Kidney epithelial cell (primary cell): ENCODE measurements at places on chromosomes 7 and 10. TPM values are rescaled to one million over a fixed set of nuclear protein-coding genes. Genes with fewer than 3 reads are reported as not detected.

Gene FAM24A
- total RNA-seq: not detected in 2 replicates

Gene BRAF
- total RNA-seq: 13.3 and 16.4 TPM in 2 replicates

Gene DNAH11
- total RNA-seq: not detected in 2 replicates

Gene MRLN
- not detected in 2 replicates for total RNA-seq

Gene TLX1
- total RNA-seq: not detected in 2 replicates

Gene CUTC
- total RNA-seq: 6.0 and 8.4 TPM in 2 replicates

Gene DDX56
- total RNA-seq: 67.9 and 96.8 TPM in 2 replicates

Gene FAM25C
- 7.0 and 36.4 TPM in 2 replicates for total RNA-seq

Gene PHYH
- total RNA-seq: 15.8 and 28.6 TPM in 2 replicates

DNA sequence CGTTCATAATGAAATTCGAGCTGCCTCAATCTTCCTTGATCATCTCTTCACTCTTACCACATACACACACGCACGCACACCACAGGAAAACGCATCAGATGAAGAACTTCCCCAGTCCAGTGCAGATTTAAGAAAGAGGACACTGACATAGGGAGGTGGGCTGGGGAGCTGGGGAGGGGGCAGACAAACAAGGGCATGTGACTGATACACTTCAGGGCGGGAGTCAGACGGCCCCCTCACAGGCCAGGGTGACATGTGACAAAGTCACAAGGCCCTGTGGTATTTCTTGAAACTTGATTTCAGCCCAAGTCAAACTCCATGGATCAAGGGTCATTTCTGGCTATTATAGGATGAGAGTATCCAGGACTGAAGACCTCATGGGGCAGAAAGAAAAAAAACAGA, 82.6 kb downstream of the KCNMA1 start:
- no peak for DNase-seq

- DNase-seq: no peak
Measured at GRCh38 chr10:51001587-51001986, 72.7 kb upstream of the PRKG1 start.

DNA sequence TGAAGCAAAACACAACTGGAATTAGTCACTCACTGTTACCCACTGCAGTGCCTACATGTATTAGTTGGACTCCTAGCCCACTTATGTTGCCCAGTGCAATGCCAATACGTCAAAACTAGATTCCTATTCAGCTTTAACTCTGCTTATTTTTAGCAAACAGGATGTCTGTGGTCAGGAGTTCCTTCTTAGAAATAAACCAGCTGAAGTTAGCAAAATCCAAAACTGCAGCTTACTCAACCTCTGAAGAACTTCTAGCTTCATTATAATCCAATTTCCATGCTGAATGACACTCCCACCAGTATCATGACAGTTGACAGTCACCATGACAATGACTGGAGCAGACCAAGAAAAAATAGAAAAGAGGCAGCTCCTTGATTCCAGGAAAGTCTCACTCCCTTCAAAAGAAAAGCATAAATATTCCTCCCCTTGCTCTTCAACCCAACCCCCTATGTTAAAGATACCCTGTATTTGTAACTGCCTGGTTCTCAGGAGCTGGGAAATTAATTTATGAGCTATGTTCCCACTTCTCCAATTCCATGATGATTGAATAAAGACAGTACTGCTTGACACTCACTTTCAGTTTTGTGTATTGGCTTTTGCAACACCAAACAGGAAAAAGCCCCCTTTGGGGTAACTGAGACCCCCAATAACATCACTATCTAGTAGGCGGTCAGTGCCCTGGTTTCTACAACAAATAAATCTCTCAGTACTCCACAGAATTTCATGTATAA, 327.4 kb downstream of the SORCS1 start:
- DNase-seq: no peak

- DNase-seq: no peak
Measured at GRCh38 chr7:19069842-19070241, 47.6 kb downstream of the TWIST1 start.

GRCh38 chr10:62959553-62959952, 143.4 kb upstream of the EGR2 start:
- no peak for DNase-seq

DNA sequence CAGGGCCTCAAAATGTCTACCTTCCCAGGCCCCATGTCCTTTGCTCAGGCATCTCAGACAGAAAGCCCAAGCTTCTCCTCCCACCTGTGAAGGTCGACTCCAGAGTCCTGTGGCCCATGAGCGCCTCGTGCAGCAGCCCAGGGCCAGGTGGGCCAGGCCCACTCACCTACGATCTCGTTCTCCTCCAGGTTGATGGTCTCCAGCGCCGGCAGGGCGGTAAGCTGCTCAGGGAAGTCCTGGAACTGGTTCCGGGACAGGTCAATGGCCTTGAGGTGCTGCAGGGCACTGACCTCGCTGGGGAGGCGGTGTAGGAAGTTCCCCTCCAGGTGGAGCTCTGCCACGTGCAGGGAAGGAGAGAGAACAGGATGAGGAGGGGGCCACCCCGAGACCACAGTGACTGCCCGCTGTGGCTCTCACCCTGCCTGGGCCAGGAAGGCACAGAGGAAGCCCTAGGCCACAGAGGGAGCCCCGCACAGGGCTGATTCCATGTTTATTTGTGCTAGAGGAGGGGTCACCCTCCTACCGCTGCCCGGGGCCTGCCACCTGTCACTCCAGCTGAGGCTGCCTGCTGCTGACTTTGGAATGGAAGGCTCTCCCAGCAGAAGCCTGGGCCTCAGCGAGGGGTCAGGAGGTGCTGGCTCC, 40.0 kb upstream of the NPFFR1 start:
- no peak for DNase-seq

- DNase-seq: no peak
Measured at GRCh38 chr10:86699991-86700840, 31.9 kb downstream of the LDB3 start.

DNA sequence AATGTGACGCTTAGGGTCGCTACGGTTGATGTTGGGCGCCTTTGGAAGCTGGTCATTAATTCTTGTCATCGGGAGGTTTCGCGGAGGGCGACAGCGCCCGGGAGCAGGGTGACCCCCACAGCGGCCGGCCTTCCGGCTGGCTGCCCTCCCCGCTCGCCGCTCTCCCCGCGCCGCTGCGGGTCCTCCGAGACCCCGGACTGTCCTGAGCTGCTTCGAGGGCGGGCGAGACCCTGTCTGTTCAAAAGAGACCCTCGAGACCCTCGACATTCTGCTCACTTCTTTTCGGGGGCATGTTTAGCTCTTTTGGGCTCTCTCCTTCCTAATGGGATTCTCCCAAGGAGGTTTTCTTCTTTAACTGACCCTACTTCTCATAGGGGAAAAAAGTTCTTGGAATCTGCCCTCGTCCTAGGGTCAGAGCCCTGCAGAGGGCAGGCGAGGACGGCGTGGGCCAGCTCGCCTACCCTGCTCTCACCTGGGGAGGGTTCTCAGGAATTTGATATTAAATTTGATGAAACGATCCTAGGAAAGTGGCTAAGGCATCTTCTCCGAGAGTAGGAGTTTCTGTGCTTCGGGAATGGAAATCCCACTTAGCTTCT, 257.0 kb downstream of the OTUD1 start:
- DNase-seq: no peak

GRCh38 chr10:128657548-128657947, 531.3 kb upstream of the MKI67 start:
- no peak for DNase-seq

DNA sequence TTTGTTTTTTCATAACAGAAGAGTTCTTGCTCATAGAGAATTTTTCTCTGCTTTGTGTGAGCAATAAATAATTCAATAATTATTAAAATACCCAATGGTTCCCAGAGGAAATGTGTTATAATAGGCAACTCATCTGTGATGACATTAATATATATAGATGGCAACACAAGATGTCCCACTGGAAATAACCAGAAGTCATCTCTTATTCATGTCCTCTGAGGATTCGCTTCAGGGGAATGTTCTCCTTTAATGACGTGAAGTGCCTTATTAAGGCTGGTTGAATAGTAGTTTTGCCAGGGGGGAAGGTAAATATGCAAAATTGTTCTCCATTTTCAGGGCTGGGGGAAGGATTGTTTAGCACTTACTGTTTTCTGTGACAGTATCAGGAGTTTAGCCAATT, 3.1 kb downstream of the SLC39A12 start:
- no peak for DNase-seq

DNA sequence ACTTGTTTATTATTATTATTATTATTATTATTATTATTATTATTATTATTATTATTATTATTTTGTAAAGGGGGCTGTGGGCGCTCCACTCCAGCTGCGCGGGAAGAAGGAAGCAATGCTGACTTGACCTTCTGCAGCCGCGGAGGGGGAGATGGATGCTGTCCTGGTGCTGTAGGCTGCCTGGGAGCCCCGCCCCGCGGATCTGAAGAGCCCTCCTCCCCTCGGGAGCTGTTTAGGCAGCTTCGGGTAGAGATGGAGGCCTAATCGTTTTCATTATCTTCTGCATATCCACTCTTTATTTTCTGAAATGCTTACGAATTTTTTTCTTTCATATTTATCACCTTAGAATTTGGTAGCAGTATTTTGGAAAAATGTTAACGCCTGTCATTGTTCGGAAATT, 101.2 kb upstream of the KLF6 start:
- no peak for DNase-seq

- DNase-seq: no peak
Measured at GRCh38 chr10:70404787-70405036, 767 bp downstream of the EIF4EBP2 start.

DNA sequence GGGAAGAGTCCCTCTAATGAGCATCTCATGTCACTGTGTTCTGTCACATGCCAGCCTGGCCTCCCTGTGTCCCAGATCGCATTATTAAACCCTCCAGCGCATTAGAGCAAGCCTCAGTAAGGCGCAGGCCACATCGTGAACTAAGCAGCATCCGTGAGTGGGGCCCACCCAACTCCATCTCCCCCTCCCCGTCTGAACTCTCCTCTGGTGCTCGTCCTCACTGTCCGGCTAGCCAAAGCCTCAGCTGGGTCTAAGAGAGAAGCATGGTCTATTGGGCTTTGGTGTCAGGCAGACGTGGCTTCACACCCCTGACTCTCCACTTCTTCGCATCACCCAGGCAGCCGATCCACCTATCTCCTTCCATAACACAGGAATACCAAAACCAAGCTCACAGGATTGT, 164.7 kb upstream of the LANCL2 start:
- DNase-seq: no peak

DNA sequence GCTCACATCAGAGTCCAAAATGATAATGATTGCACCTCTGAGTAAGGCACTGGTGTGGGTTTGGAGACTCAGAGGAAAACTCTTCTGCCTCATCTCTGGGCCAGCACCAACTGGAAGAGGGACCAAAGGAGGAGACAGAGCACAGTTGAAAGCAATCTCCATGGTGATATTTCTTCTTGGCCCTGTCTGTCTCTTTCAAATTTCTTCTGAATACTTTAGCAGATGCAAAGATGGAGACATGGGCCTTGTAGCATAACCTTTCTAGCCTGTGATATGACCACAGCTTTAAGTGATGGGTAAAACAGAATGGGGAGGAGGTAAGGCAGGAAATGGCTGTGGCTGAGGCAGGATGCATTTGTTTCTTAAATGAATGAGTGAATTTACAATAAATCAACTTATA, 12.2 kb upstream of the GIMAP7 start:
- no peak for DNase-seq

GRCh38 chr7:36923185-36923584, 198.9 kb upstream of the AOAH start:
- DNase-seq: no peak

DNA sequence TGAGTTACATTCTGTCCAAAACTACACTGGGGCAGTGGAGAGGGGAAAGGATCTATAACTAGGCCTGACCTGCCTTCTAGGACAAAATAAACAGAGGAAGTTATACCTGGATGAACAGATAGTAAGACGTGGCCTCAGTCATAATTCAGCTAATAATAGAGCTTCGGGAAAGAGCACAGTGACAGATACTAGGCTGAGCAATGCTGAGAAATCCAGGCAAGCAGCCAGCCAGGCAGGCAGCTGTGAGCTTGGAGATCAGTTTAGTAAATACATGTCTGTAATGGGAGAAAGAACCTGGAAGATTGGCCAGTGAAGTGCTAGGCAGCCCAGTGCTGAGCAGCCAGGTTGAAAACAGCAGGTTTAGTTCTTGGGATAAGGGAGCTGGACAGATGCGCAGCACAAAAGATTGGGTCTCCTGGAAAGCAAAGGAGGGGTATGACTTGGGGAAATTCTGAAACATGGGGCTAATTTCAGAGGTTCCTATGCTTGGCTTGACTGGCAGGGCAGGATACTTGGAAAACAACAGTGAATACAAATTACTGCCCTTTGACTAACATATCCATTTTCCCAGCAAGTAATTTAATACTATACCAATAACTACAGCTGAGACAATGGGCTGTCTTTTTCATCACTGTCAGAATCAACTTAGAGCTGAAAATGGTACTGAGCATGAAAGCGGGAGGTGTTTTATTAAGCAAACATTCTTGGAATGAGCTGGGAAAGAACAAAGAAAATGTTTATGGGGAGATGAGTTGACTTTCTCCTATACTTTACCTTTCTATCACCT, 140.8 kb downstream of the DGKB start:
- DNase-seq: peak; percentile 10

DNA sequence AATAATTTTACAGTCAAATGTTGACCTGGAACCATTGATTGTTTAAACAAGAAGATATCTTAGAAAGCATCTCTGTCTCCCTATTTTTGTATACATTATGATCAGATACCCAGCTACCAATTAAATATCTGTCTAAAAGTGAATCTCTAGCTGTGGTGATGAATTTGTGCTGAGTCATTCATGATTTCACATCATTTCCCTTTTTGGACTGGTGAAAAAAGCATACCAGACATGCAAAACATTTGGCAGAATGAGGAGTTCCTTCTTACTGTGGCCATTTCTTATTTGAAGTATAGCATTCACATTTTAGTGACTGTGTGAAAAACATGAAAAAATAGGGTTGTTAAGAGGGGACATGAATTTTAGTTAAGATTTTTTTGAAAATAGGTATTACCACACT, 98.0 kb upstream of the GATA3 start:
- DNase-seq: no peak

DNA sequence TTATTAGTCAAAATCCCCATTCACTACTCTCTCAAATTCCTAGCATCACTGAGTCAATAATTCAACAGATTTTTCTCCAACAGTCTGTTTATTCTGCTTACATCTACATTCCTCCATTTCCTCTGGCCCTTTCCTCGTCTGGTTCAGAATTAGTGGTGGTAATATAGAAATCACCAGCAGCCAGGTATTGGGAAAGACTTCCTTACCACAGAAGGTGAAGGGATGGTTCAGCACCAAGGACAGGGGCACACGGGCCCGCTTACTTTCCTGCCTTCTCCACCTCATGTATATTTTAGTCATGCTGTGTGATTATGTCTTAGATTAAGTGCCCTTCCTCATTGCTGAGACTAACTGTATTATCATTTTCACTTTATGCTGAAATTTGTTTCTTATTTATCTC, 70.4 kb upstream of the APBB1IP start:
- DNase-seq: peak; percentile 31

DNA sequence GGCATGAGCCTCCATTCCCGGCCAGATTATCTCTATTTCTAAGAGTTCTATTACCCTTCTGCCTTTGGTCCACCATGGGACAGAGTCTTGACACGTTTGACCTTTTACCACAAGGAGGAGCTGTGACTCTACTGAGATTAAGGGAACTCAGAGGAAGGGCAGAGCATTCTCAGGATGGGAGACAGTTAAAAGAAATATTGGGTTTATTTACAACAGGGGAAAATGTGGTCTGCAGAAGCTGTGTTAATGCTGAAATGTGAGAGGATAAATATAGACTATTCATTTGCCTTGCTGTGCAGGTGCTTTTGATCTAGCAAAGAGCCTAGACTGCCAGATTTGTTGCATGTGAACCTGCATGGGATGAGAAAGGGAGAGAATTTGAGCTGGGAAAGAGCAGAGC, 45.8 kb upstream of the PRSS58 start:
- no peak for DNase-seq

GRCh38 chr7:40673285-40673684, 538.5 kb downstream of the SUGCT start:
- no peak for DNase-seq
